Right hindlimb (tissue), 1 donor: ENCODE measurements at places on chromosomes 12 and 14.

- no peak for DNase-seq
These were observed 271.4 kb downstream of the NAV3 start for GRCh38 chr12:78101946-78102635.

DNA sequence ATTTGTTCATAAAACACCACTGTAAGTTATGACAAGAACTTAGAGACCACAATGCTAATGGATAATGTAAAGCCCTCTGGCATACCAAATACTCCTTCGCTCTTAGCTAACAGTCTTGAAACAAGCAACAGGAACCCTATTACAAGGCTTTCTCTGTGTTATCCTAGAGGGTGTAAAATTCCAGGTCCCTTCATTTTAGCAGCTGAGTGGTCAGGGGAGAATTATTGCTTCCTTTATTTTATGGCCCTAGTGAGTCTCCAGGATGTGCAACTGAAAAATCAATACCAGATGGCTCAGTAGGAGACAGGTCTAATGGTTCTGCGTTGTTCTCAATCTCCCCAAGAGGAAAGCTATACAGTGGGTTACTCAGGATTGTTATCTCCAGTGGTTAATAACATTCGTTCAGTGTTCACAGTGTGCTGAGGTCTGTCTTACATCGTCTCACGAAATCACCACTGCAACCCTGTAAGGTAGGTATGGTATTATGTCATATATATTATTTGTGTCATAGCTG lies 172.7 kb upstream of the CNOT2 start:
- no peak for DNase-seq

DNA sequence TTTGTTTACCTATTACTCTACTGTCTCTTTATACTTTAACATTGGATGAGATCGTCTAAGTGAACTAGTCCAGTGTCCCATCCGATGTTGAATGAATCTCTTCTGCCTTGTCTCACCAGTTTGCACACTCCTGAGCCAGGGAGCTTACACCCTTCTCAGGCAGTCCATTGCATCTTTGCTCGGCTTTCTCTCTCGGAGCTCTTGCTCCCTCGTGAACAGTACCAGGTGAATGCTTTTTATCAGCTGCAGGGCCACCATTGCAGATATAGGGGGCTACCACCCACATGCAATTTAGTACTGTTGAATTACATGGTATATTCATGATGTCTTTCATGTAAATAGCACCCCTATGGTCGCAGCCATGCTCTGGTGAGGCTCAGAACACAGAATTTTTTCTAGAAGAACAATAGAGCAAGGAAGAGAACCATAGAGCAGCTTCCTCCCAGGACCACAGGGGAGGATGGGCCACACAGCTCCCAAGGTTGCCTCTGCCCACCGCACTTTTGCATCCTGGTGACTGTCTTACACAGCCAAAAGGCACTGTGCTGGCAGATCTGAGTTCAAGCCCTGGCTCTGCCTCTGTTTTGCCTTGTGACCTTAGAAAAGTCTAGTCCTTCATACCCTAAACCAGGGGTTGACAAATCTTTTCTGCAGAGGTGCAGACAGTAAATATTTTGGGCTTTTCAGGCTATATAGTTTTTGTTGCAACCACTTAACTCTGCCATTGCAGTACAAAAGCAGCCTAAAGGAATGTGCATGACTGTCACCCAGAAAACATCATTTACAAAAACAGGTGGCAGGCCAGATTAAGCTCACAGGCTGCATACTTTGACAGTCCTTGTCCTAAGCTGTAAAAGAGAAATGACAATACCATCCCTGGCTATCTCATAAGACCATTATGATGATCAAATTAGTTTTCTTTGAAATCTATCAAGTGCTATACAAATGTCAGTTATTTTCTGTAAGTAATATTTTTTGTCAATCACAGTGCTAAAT lies 35.4 kb downstream of the PLEKHG7 start:
- DNase-seq, result no peak

DNA sequence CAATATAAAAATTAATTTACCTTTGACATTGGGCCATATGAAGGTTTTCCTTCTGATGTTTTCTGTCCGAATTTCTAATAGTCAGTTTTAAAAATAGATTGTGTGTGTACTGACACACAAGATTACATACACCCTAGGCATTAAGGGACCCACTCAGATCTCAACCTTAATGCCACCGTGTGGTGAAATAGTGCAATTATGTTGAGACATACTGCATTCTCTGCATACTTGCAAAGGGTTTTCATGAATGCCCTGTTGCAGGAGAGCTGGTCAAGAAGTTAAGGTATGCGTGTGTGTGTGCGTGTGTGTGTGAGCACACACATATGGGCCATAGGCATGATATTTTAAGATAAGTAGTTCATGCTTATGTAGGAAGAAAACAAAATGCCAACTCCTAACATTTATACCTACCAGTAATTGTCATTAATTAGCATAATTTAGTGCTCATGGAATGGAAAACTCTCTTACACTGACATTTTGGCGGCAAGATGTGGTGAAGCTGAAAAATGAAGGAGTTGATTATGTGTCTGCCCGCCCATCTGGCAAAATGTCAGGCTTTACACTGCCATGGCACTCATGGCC lies 58.8 kb downstream of the PIK3C2G start:
- DNase-seq, result no peak

DNA sequence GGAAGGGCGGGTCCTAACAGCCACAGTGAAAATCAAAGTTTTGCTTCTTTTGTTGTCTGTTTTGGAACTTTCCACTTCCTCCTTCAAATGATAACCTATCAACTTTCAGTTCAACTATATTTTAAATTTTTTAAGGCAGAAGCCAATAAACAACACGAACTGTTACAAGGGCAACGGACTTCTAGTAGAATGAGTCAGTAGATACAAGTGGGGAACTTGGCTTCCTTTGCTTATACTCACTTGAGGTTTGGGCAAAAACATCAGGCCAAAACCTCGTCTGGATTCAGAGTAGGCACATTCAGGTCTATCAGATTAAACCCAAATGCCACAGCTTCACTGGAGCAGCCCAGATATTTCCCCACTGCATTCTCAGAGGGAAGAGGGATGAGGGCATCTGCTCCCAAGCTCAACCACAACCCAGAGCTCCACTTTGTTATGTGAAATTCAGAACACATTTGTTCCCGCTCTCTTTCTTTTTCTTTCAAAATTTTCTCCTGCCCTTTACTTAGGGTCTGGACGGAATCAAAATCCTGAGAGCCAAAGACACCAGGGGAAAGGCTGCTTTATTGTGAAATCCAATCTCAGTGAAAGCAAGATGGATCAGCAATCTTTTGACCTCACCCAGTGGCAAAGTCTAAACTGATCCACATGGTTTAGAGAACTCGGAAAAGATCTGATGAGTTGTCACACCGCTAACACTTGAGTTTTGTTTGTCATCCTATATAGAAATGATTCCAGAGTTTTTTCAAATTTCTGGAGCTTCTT lies 152.5 kb upstream of the BTG1 start:
- DNase-seq, result peak; percentile 25

DNA sequence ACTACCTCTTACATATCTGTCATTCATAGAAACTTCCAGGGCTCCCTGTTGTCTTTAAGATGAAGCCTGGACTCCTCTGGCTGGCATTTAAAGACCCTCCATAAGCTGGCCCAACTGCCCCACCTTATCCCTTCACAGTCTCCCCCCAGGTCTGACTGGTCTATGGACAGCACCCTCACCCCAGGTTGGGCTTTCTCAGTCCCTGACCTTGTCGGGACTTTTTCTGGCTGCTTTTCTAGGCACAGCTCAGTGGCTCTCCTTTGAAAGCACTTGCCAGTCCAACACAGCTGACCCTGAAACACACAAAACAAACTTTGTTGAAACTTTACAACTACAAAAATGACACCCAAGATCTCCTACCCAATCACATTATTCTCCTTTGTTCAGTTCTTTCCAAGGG lies 13.9 kb upstream of the MYH7 start:
- no peak for DNase-seq

DNA sequence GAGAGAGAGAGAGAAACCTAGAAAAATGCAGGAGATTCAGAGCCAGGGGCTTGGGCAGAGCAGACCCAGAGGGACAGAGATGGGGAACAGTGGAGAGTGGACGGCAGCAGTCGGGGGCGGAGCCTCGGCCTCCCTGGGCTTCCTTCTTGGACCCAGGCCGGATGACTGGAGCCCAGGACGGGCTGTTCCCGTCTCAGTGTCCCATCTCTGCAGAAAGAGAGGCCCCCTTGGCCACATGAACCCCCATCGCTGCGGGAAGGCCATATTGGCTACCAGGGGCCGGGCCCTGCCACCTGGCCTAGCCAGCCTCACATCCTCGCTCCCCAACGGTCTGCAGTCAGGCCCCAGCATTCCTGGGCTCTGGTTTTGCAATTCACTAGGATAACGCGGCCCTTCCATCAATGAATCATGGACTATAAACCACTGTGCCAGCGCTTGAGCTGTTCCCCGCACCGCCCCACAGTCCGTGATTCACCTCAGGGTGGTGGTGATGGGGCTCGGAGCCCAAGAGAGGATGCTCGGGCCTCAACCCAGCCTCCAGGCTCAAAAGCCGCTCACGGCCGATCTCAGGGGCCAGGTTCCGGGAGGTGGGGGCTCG lies 116.5 kb downstream of the RFLNA start:
- peak; percentile 78 for DNase-seq

- DNase-seq, result no peak
These were observed 109.5 kb downstream of the TSPAN9 start for GRCh38 chr12:3186546-3187215.

DNA sequence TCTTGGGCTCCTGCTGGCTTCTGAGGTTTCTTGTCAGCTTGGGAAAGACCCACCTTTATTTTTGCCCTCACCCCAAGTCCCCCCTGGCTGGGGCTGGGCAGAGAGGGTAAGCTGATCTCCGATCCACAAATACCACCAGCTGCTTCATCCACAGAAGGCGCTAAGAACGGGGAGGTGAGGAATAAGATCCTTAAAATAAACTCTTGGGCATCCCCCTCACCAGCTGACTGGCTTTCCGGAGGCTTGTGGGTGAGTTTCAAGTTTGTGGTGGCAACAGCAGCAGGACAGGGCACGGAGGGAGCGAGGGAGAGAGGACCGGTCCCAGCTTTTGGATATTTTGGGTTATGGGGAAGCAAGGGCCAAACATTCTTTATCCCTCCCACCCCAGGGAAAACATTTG lies 20.8 kb upstream of the HSPB8 start:
- peak; percentile 35 for DNase-seq

- no peak for DNase-seq
These were observed 140.8 kb downstream of the PTCSC3 start for GRCh38 chr14:36035675-36036074.

GRCh38 chr14:70525691-70526090 lies 9.1 kb downstream of the ADAM20 start:
- no peak for DNase-seq
